ENCODE measurements at places on chromosomes 7 and 10. TPM values are rescaled to one million over a fixed set of nuclear protein-coding genes. Genes with fewer than 3 reads are reported as not detected.

DNA sequence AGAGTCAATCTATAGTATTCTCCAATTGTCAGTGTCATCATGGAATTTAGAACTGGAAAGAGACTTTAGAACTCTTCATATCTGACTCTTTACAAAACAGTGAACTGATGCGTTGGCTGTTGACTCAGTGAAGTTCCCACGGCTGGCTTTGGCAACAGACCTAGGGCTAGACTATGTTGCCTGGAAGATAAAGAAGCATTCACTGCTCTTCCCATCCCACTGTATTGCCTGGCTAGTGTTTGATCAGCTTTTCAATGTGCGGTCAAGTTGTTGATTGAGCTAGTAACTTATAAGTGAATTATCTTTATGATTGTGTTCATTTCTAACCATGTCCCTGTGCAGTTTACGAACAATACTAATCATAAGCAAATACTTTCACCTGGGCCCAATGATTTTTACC is 365.7 kb upstream of the LRGUK start:
- no peak overlapping the region for H3K4me3 ChIP-seq
- H3K4me1 ChIP-seq, result no peaks in the 10 kb centered on the region
- H3K27ac ChIP-seq, result no peak overlapping the region
- no peak for DNase-seq
- no peaks in the 10 kb centered on the region for H3K27me3 ChIP-seq

DNA sequence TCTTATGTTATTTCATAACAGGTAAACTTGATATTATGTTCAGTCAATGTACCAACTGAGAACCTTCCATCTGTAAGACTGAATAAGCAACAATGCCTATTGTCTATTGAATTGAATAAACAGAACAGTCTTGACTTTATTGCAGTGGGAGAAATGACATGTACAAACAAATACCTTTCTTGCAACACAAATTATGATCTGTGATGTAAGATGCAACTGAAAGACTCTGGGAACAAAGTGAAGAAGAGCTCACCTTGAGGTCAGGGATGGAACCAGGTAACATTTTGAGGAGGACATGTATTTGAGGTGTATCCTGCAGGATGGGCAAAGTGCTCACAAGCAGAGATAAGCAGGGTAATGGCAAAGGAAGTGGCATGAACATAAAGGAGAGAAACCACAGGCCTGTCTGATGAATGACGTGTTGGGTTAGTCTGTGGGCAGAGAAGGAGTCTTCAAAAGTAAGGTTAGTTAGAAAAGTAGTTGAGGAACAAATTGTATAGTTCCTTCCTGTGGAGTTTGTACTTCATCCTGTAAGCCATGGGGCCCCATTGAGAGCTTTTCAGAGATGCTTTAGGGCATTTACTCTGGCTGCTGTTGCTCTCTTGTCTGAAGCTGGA is 9.5 kb downstream of the PNLIPRP3 start:
- H3K27ac ChIP-seq, result no peak overlapping the region
- peaks cover 7% of the 10 kb centered on the region for H3K4me1 ChIP-seq
- no peak for DNase-seq
- H3K4me3 ChIP-seq, result no peak overlapping the region

- no peaks in the 10 kb centered on the region for H3K36me3 ChIP-seq
- peaks cover 5% of the 10 kb centered on the region for H3K4me1 ChIP-seq
- H3K27me3 ChIP-seq, result peaks cover 18% of the 10 kb centered on the region
- no peak for DNase-seq
Observed at GRCh38 chr10:29323367-29323766, 34.5 kb downstream of the LYZL1 start.

DNA sequence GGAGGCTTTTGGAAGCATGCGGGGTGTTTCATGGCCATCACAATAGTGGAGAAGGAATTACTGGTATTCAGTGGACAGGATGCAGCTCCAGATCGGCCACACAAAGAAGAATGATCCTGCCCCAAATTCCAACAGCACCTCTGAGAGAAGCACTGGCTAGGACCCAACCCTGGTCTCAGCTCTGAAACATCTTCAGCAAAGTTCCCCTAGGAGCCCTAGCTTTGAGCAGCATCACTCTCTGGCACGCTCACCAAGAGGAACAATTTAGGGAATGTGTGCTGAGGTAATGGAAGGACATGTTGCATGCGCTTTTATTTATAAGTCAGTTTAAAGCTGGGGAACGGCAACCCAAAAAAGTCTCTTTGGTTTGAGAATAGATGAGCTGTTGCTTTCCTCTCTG is 5.5 kb upstream of the OPN1SW start:
- DNase-seq, result no peak
- H3K36me3 ChIP-seq, result peaks cover 4% of the 10 kb centered on the region
- no peaks in the 10 kb centered on the region for H3K4me1 ChIP-seq
- no peak overlapping the region for H3K27ac ChIP-seq

Gene CCL26
- not detected for total RNA-seq

Gene GDF10
- total RNA-seq, result 0.11 TPM

Measured in activated naive CD8-positive, alpha-beta T cell treated with anti-CD3 and anti-CD28 coated beads, Interleukin-2, amount 10 ng/mL, durations not matched to agents 7 days and 5 days (primary cell).